Activated naive CD4-positive, alpha-beta T cell (primary cell): ENCODE measurements at places on chromosomes 5 and 9.
A peak's percentile ranks its signal among the peaks of the same experiment; 100 is the strongest.

DNA sequence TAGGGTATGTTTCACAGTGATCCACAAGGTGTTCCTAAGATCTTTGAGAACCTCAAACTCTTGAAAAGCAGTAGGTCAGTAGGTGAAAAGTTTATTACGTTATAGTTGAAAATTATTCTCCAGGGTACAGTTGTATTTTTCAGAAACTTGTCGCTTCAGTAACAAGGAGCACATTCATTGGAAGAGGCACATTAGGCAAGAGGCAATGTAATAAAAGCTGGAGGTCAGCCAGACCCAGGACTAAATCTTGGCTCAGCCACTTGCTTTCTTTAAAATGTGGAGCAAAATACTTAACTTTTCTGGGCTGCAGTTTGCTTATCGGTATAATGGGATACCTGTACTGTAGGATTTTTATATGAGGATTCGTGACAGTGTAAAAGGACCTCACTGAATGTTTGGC is 45.6 kb downstream of the TLE4 start:
- no peak for DNase-seq

DNA sequence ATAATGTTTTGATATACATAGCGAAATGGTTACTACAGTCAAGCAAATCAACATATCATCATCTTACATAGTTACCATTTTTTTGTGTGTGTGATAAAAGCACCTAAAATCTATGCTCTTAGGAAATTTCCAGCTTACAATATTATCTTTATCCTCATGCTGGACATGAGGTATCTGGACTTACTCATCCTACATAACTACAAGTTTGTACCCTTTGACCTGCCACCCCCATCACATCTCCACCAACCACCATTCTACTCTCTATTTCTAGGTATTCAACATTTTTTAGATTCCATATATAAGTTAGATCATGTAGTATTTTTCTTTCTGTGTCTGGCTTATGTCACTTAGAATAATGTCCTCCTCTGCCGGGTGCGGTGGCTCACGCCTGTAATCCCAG is 79.9 kb downstream of the TAF11L14 start:
- DNase-seq, result no peak

DNA sequence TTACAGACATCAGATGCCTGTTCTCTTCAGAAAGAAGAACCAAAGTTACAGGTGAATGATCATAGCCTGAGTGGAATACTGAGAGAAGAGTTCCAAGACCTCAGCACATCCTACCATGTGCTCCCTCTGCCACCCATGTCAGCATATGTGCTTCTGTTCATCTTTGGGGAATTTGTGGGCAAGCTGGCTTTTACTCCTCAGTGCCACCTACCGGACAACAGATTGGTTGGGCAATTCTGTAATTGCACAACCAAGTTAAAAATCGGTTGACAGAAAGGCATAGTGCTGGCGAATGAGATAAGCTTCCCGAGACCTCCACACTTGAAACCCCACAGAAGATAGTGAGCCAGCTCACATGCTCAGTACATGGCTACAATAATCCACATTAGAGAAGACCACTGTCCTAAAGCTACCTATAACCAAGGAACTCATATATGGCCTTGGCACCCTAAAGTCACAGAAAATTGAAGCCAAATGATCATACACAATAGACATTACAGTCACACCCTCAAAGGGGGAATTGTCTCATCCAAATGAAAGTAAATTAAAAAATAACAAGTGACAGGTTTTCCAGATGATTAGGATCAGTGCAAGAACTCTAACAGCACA is 1238.0 kb upstream of the NUDT12 start:
- no peak for DNase-seq

DNA sequence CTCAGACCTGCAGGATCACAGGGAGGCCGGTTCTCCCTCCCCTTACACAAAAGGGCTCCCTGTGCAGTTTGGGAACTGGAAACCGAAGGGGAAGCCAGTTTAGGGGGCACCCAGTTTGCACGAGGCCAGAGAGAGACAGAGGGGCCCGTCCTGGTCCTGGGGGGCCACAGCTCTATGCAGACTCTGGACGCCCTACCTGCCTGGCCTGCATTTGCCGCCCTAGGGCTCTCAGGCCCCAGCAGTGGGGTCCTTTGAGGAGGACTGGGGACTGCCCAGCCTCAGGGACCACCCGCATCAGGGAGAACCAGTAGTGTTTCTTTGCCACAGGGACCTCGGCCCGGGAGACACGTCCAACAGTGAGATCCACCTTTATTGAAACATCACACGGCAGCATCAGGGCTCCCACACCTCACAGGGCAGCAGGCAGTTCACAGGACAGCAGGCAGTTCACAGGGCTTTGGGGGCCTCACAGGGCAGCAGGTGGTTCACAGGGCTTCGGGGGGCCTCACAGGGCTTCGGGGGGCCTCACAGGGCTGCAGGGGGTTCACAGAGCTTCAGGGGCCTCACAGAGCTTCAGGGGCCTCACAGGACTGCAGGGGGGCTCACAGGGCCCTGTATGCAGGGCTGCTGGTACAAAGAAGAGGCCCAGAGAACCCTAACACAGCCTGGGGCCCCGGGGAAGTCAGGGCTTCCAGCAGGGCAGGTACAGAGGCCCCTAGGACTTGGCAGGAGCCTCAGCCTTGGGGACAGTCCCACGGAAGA is 648 bp upstream of the NSMF start:
- no peak for DNase-seq

- no peak for DNase-seq
Measured at GRCh38 chr5:54872810-54873209, 112.6 kb downstream of the ESM1 start.

- DNase-seq, result no peak
Measured at GRCh38 chr9:131671133-131671520, 68.7 kb downstream of the RAPGEF1 start.

GRCh38 chr5:172902497-172903472 is 56.4 kb upstream of the RPL26L1 start:
- no peak for DNase-seq

- DNase-seq, result no peak
Measured at GRCh38 chr5:67021962-67022361, 174.6 kb downstream of the CD180 start.

- DNase-seq, result no peak
Measured at GRCh38 chr9:93664549-93665120, 88.3 kb downstream of the PHF2 start.

DNA sequence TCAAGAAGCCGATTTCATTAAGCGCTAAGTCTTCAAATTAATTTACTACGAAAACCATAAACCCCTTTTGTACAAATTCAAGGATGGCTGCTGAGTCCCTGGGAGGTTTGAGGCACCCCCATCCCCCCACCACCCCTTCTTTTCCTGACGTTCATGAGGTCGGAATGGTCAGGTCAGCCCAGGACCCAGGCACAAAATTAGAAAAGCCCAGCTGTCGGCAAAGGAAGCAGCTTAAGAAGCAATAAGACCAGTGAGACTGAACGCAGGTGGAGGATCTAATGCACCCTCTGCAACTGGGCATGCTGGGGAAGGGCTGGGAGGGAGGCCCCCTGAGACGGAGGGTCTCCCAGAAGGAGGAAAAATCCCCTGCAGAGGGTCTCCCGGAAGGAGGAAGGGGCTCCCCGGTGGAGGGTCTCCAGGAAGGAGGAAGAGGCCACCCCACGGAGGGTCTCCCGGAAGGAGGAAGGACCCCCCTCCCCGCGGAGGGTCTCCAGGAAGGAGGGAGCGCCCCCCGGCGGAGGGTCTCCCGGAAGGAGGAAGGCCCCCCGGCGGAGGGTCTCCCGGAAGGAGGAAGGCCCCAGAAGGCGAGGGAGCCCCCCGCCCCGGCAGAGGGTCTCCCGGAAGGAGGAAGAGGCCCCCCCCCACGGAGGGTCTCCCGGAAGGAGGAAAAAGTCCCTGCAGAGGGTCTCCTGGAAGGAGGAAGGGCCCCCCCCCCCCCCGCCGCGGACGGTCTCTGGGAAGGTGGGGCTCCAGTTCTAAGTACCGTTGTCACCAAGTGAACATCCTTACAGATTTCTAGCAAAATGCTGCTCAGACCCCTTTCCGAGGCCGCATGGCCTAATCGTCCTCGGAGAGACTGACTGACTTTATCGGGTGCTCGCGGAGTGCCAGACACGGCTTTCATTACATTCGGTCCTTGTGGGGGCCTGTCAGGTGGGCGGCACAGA is 74.4 kb upstream of the FCN1 start:
- no peak for DNase-seq

- no peak for DNase-seq
Measured at GRCh38 chr5:162684145-162684544, 616.6 kb downstream of the GABRG2 start.

DNA sequence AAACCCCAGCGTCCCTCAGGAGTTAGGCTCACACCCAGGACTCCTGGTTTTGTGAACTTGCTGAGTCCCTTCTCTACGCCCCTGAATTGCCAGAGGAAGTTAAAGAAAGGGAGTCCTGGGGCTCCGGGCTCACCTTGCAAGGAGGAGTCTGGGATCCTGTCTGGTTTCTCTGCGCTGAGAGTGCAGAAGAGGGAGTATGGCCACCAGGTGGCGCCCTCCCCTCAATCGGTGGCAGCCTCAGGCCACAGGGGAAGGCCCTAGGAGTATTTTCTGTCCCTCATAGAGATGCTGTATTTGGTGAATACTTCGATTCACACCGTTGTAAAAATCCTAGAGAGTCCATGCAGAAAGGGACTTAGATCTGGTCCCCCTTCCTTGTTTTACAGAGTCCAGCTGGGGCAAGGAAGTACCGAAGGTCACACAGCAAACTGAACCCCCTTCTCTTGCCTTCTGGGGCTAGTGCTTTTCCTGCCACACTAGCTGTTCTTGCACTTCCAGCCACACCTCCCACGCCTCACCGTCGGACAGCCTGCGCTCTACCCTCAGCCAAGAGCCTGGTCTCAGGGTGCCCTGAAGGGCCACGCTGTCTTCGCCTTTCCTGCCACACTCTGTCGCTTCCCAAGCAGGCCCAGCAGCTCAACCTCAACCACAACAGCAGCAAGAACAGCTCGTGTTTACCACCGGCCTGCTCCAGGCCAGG is 10.2 kb downstream of the HAND1 start:
- peak; percentile 69 for DNase-seq

- DNase-seq, result no peak
Measured at GRCh38 chr9:129778469-129778868, 24.5 kb upstream of the TOR1B start.

DNA sequence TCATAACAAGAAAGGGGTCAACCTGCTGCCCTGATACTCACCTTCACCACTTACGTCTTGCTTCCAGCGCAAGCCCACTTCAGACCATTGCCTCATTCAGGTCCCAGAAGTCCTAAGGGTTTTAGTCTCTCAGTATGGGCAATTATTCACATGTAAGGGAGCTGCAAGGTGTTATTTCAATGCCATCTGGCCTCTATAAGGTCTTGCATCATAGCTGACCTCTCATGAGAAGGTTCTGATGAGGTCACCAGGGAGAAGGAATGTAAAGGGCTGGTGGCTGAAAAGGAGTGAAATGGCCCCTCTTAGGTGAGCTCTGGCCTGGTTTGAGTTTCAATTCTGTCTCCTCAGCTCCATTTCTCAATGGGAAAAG is 1.5 kb upstream of the MARCHF3 start:
- DNase-seq, result no peak

GRCh38 chr5:59095480-59095879 is 512.6 kb downstream of the RAB3C start:
- DNase-seq, result no peak

GRCh38 chr5:108459769-108460168 is 77.9 kb upstream of the FBXL17 start:
- DNase-seq, result no peak

GRCh38 chr9:92520837-92521236 is 15.0 kb downstream of the ECM2 start:
- DNase-seq, result no peak

GRCh38 chr9:96844040-96844439 is 10.3 kb downstream of the ZNF782 start:
- no peak for DNase-seq

- no peak for DNase-seq
Measured at GRCh38 chr9:91690540-91691249, 259.3 kb downstream of the ROR2 start.

GRCh38 chr9:91098203-91098850 is 263.4 kb downstream of the AUH start:
- no peak for DNase-seq

- DNase-seq, result no peak
Measured at GRCh38 chr5:19638461-19638860, 349.5 kb downstream of the CDH18 start.

DNA sequence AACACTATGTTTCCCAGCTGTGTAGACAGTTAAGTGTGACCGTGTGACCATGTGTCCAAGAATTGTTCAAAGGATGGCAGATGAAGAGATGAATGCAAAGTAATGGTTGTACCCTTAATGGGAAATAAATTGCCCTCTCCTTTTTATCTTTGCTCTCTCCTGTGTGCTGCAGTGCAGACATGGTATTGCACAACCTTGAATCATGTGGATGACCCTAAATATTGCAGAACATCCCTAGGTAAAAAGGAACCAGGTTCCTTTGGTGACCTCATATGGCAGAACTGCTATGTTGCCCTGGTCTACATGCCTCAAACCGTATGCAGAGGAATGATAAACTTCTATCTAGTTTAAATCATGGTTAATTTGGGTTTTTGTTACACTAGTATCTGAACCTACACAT is 81.7 kb upstream of the CTNND2 start:
- DNase-seq, result no peak

DNA sequence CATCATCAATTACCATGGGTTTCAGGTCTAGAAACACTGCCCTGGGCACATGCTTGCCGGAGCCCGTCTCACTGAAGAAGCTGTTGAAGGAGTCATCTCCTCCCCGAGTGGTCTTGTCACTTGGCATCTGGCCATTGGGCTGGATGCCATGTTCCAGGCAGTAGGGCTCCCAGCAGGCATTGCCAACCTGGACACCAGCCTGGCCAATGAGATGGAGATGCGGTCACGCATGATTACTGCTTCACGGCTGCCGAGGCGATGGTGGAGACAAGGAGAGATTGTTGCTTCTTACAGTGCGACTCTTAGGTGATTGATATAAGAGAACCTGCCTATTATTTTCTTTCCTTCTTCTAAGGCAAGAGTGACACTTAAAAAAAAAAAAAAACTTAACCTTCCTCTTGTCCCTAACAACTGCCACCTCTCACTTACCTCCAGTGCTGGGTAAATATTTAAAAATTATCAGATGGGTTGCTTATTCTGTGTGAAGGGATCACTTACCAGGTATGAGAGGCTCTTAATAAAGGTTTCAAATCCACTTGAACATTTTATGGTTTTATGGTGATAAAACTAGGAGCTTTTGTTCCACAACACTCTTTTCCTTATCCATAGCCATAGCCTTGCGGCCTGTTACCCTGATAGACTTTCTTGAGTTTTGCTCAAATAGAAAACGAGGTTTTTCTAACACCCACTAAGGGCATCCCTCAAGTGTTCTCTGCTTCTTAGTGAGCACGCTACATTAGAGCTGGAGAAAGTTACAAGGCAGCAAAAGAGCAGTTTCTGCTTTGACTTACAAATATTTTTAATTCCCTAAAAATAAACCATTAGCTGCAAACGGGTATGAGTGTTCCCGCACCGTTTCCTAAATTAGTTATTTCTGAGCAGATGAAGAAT is 41.2 kb downstream of the NIM1K start:
- no peak for DNase-seq

GRCh38 chr5:56337715-56338319 is 104.7 kb upstream of the ANKRD55 start:
- DNase-seq, result no peak
